ENCODE measurements at places on chromosomes 1 and 21.
A peak's percentile ranks its signal among the peaks of the same experiment; 100 is the strongest.

DNA sequence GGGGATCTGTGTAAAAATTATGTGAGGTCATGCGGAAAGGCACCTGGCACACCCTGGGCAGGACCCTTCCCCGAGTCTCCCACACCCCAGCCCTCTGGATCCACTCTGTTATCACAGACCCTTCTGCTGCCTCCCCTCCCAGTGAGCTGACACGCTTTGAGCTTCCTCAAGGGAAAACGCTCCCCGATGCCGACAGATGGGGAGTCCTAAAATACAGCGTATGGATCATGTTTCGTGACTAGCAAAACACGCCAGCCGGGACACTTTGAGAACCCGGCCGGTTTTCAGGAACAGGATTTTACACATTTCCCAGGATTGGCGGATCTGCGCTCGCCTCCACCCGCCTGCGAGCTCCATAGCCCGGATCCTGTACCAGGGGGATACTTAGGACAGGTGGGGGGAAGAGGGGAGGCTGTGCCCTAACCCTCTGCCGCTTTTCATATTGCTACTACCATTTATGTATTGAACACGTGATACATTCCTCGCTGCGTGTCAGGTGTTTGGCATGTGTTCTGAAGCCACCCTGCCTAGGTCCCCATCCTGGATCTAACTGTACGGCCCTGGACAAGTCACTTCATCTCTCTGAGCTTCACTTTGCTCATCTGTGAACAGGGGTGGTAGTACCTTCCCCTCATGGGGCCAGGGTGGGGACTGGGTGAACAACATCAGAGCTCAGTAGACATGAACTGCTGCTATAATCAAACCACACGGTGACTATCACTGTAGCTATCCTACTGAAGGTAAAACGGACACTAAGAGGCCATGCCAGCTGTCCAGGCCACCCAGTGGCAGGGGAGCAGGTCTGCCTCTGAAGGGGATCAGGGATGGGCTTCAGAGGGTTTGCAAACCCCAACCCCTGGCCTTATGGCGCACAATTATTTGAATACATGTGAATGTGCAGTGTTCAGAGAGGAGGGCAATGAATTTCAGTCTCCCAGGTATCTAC lies 63.2 kb downstream of the SSBP3 start:
- DNase-seq, result no peak

- no peak for DNase-seq
Observed at GRCh38 chr1:116415699-116416533, 42.9 kb downstream of the ATP1A1 start.

DNA sequence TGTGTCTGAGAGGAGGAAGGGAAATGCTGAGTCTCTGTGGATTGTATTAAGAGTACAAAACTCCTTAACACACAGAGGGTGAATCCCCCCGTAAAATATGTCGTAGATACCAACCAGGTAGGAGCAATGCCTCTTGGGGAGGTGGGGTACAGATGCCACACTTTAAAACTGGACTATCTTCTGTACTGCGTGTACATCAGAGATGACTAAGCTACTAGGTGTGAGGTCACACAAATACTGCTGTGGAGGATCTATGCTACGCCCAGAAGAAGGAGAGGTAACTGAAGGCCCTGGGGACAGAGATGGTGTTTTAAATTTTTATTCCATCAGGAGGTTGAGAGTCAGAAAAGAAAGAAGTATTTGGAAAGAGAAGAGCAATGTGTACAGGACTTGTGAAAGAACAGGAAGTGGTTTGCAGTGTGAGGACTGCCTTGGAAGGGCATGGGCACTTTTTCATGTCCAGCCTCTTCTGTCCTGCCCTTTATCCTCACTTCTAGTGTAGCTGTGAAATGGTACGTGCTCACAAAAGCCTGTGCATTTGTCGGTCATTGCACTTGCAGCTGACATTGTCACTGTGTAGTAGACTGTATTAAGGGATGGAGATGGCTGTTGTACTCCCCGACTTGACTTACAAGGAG lies 287.8 kb upstream of the CHRM3 start:
- DNase-seq, result no peak

DNA sequence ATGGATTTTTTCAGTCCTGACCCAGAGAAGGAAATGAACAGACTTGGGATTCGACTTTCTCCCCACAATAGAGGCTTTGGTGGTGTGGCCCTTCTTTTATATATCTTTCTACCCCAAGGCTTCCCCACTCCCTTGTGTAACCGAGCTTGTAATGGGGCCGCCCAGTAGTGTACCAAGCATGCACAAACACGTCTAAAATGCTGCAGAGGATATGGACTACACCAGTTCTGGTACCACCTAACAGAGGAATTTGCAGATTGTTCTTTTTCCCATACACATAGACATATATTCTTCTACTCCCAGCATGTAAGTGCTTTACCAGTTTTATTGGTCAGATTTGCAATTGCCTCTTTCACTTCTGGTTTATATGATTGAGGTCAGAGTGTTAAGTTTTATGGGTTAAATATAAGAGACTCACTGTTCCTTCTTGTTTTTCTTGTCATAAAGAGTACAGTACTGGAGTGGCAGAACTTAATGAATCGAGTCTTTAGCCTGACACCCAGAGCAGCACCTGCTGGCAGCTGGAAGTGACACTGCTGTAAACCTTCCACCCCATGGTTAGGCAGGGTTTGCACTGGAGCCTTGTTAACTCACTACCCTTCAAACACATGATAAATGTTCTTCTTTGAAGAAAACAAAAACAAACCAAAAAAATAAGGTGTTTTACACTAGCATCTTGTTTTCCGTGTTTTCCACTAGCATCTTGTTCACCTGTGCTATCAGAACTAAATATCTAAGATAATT lies 198.6 kb downstream of the PTPRC start:
- DNase-seq, result no peak

DNA sequence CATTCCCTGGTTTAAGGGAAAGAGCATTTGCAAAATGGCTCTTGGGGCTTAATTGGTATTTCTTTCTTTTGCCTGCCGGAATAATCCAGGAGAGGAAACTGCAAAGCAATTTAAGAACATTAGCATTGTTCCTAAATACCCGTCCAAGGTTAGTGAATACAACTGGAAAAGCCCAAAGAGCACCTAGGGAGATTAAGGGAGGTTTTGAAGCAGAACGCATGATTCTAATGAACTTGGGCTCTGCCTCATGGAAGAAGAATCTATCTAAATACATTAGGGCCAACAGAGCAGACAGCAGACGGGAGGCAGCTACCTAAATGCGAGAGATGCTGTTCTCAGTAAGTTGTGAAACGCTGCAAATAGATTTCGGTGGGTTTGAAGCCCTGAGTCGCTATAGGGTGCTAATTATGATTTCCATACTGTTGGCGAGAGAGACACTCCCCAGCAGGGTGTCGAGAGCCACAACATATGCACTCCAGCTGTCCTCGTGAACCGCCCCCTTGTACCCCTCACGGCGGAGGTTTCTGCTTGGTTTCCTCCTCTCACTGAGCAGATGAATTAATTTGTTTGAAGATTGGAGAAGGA lies 326.7 kb upstream of the CAMK1G start:
- no peak for DNase-seq

GRCh38 chr21:18522181-18522972 lies 118.8 kb upstream of the TMPRSS15 start:
- no peak for DNase-seq

- DNase-seq, result no peak
Observed at GRCh38 chr1:89451011-89451410, 73.6 kb upstream of the LRRC8B start.

DNA sequence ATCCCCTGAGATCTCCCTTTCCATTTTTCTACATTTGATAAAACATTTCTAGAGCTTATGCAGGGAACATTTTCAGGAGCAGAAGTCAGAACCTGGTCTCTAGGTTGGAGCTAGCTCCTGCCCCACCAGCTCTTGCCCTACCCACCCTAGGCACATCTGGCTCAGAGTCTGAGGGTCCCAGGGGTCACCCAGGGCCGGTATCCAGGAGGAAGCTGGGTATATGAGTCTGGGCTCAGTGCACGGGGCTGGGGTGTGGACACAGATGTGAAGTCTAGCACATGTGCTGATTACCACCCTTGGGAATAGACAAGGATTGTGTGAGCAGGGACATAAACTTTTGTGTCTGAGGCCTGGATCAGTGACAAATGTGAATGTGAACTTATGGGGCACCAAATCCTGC lies 95.4 kb downstream of the MATN1 start:
- DNase-seq, result no peak

DNA sequence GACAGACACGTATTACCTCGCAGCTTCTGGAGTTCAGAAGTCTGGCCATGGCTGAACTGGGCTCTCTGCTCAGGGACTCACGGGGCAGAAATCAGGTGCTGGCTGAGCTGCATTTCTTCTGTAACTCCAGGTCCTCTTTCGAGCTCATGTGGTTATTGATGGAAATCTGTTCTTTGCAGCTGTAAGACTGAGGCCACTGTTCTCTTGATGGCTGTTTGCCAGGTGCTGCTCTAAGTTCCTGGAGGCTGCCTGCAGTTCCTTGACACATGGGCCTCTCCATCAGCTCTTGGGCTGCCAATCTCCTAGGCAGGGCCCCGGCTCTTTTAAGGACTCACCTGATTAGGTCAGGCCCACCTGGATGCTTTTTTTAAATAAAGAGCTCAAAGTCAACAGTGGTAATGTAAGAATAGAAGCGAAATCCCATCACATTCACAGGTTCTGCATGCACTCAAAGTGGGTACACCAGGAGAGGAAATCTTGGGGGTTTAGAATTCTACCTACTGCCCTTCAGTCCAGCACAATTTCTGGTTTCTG lies 139.1 kb downstream of the KAZN start:
- DNase-seq, result no peak

DNA sequence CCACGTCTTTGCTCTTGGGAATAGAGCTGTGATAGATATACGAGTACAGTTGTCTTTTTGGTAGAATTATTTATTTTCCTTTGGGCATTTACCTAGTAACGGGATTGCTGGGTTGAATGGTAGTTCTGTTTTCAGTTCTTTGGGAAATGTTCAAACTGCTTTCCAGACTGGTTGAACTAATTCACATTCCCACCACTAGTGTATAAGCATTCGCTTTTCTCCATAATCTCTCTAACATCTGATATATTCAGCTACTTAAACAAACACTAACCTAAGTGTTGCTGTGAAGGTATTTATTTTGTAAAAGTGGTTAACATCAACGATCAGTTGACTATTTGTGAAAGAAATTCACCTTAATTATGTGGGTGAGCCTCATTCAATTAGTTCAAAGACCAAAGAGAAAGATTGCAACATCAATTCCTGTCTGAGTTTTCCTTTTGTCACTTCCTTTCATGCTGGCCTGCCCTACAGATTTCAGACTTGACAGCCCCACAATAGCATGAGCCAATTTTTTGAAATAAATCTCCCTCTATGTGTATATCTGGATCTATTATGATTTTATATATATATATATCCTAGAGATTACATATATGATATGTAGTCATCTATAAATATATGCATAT lies 26.7 kb upstream of the DUSP10 start:
- DNase-seq, result no peak

GRCh38 chr1:68331117-68331865 lies 99.0 kb upstream of the WLS start:
- DNase-seq, result no peak

- no peak for DNase-seq
Observed at GRCh38 chr1:208122612-208123358, 121.4 kb downstream of the PLXNA2 start.

GRCh38 chr1:31764312-31765040 lies at the start of gene ADGRB2:
ADGRB2 (minus strand) TSS chr1:31764340; CDS start chr1:31757221, 7,119 bp downstream.
- no peak for DNase-seq

DNA sequence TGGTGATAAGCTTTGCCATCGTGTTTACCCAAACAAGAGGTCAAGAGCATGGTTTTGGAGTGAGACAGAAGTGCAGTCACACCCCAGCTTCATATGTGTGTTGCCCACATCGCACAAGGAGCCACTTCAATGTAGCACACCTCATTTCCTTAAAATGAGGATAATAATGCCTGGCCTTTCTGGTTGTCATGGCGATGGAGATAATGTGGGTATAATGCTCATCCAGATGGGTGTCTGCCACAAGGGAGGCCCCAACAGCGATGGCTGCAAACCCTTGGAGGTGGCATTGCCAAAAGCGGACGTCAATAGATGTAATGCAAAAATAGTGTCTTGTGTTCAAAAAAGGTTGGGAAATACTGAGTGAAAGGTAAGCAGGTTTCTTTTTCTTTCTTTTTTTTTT lies 83.1 kb upstream of the AJAP1 start:
- no peak for DNase-seq

DNA sequence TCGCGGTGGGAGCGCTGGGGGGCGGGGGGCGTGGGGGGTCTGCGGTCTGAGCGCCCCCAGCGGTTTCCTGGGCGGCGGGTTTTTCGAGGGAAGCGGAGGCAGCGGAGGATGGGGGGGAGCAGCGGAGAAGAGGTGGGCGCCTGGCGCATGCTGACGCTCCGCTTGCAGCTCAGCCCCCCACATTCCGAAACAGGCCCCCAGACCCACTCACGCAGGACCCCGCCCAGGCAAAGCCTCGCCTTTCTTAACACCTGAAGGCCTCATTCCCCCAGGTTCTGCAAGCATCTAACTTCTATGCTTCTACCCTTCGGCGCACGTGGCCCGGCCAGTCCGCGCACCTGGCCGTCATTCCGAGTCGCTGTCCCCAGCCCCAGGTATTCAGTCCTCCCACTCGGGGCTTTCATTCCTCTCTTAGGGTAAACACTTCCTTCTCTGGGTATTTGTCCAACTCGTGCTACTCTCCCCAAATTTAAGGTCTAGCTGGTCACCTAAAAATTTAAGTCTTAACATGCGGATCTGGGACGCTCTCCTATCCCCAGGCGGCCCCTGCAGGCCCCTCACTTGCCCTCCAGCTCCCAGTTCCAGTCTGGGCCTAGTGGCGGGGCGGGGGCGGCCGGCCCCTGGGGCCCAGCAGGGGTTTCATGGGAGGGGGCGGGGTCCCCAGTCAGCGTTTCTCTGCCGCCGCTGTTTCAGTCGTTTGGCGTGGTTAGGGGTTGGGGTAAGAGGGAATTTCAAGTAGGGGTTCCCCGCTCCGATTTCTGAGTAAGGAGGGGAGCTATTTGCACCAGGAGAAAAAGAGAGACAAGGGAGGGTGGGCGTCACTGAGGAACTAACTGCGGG lies 2.8 kb upstream of the ZBTB7B start:
- DNase-seq, result peak; percentile 65

DNA sequence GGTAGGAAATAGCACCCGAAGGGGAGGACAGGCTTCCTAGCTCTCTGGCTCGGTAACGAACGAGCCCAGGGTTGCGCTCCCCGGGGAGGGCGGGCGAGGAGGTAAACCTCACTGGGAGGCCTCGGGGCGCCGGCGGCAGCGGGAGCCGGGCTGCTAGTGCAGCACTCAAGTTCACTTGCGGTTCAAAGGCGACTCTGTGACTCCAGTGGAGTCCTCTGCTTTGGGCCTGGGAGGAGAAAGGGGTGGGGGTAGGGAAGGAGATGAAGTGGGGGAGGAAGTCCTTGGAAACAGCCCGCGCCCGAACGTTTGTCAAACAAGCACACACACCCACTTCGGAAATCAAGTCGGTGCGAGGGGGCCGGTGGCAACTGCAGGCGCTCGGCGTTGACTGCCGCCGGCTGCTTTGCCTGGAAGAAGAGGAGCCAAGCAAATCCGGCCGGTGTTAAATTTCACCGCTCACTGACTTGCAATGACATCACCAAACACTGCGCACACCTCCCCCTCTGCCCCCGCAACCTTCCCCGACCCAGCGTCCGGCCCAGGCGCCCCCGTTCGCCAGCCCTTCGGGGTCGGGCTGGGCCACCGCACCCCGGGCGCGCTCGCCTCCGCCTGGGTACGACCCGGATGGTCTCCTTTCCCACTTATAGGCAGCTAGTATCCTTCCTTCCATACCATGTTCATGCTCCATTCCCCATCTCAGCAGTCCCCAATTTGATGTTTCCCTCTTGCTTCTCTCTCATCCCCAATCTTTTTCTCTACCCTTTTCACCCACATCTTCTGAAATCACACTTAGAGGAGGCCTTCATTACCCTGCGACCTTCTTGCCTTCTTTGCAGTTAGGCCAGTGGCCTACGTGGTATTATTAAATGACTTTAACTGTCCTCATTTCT lies at the start of gene COL24A1:
COL24A1 (minus strand) TSS at position 207 of the 890 bp plus-strand sequence. CDS start 376 bp downstream, outside the sequence.
- no peak for DNase-seq
